Stimulated activated CD8-positive, alpha-beta memory T cell treated with anti-CD3 and anti-CD28 coated beads, Interleukin-15, amount 100 ng/mL, for 1 hour (primary cell): ENCODE measurements at places on chromosomes 16 and 17.

DNA sequence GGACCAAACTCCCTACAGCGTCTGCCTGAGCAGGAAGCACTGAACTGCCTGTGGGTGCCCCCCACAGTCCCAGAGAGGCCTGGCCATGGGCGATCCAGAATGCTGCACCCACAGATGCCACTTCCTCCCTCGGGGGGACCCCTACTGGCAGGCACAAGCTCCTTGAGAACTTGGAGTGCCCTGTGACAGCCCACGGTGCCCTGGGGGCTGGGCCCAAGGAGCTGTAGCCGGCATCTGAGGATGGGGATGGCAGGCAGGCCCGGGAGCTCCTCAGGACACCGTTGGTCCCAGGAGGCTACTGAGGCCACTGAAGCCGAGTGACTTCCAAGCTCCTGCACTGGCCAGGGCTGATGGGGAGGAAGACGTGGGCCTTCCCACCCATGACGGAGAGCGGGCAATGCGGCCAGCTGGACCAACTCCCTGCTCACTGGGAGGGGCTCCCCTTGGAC lies 15.1 kb upstream of the RASD1 start:
- no peak for DNase-seq

GRCh38 chr16:23147666-23148065 lies 1.6 kb downstream of the USP31 start:
- no peak for DNase-seq

- no peak for DNase-seq
Measured at GRCh38 chr16:17471719-17472461, 1.1 kb upstream of the XYLT1 start.

DNA sequence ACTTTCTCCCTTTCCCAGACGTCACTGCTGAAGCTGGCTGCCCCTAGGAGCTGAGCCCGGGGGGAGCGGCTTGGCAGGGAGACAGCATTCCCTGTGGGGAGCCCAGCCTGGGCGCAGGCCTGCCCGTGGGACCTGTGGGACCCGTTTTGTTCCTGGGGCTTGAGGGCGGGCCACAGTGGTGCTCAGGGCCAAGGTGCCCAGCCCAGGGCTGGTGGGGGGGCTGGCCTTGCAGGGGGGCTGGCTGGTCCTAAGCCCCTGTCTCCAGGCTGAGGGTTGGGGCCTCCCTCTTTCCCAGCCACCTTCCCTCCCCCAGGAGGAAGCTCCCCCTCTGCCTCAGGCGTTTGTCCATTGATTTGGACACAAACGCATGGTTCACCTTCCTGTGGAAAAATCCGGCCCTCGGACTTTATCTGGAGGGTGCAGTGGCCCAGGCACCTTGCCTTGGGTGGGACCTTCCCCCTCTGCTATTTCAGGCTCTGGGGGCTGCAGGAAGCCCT lies 4.4 kb downstream of the NHERF2 start:
- DNase-seq: no peak

GRCh38 chr17:40886090-40886489 lies 1.0 kb upstream of the KRT20 start:
- no peak for DNase-seq

GRCh38 chr17:59899099-59899498 lies 6.2 kb downstream of the RPS6KB1 start:
- DNase-seq: no peak

DNA sequence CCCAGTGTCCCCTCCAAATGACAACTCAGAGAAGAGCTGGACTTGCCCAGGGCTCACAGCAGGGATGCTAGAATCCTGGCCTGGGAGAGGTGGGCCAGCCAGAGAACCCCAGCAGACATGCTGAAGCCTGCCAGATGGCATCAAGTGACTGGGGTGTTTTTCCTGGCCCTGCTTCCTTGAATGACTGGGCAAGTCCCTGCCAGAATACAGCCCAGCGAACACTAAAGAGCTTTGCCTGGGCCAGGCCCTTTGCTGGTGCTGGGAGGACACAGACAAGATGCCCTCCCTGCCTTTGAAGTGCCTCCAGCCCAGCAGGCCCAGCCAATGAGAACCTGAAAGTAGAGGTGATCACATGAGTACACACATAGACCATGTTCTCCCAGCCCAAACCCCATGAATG lies 11.5 kb downstream of the ZNF319 start:
- no peak for DNase-seq

DNA sequence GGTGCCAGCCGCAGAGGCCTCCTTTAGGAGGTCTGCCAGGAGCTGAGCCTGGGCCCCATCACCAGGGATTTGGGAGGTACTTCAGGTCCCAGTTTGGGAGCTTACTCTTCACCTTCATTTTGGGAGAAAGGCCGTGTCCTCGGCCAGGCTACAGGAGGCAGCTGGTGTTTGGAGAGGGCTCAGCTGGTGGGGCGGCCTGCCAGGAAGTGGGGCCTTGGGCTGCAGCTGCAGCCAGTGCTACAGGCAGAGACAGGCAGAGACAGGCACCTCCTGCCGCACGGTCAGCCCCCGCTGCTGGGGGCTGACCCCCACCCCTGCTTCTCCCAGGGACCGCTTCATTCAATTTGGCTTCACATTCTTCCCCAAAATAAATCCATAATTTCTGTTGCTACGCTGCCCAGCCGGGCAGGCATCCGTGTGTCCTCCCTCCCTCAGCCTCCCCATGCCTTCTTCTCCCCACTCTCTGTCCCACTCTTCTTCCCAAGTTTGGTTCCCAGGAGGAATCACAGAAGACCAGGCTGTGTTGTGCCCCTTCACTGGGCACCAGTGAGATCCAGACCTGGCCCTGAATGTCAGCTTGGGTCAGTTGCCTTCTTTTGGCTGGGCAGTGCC lies 6.1 kb downstream of the TMEM235 start:
- DNase-seq: no peak

DNA sequence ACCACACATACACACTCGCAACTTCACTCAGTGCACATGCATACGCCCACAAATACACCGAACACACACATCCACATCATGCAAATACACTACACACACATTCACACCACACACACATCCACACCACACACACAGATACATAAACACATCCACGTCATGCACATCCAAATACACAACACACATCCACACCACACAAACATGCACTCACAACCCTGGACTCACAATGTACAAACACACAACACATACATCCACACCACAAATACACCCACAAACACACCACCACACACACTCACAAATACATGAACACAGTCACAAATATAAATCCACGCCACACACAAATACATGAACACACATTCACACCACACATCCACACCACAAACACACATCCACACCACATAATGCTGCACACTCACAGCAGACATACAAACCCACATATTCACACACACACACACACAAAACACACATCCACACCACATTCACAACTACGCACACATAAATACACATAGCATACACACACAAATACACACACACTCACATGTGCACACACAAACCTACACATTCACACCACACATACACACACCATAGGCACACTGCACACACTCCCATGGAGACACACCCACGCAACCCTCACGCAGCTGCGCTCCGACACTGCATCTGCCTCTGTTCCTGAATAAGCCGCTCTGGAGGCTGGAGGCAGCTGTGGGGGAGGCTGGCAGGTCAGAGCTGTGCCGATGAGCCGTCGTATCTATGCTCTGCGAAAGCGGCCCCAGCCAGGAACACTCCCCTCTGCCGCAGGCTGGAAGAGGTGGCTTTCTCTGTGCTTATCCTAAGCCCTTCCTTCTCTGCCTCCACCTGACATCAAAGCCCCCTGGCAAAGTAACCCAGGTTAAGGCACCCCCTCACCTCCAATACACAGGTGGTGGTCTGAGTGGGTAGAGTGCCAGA lies 141.8 kb downstream of the GRIN2A start:
- no peak for DNase-seq

DNA sequence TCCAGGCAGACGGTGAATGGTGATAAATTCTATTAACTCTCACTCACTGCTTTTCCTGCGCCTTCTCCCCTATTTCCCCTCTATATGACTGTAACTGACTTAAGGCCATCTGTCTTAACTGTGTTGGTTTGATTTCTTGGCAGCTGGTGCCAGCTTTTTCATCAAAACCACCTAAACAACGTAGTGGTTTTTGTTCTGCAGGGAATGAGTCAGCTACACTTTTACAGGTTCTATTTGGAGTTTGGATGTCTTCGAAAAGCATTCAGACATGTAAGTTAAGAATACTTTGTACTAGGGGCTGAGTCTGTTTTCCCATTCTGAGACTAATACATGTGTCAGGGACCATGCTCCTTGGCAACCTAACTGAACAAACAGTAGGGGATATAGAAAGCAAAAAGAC lies 8.5 kb downstream of the REXO5 start:
- no peak for DNase-seq

DNA sequence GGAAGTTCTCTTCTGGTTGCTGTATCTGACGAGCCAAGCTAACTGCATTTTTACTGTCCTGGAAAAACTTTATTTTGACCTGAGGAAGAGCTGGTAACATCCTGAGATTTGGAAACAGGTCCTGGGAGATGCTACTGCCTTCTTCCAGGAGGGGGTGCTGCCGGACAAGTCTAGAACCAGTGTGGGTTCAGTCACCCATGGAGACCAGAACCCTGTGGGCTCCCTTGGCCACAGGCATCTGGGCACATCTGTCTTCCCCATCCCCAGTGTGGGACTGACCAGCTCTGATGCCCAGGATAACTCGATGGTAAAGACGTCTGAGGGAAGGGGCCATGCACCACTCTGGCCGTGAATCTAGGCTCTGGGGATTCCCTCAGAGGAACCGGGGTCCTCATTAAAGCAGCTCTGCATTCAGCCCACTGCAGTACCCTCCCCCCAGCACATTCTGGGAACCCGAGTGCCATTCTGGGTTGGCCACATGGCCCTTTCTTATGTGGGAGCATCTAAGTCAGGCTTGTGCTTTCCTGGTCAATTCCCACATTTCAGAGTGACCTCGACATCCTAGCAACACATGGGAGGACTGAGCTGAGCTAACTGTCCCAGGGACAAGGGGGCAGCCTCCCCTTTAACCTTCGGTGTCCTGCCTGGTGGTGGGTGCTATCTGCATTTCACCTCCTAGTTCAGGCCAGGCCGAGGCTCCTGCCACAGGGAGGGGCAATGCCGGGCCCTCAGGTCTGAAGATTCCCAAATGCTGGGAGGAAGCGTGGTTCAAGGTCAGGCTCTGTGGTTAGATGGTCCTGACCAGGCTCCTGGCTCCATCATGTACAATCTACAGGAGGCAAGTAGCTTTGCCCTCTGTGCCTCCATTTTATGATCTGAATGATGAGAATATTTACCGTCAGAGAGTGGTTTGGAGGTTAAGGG lies 6.4 kb downstream of the C16orf86 start:
- no peak for DNase-seq

DNA sequence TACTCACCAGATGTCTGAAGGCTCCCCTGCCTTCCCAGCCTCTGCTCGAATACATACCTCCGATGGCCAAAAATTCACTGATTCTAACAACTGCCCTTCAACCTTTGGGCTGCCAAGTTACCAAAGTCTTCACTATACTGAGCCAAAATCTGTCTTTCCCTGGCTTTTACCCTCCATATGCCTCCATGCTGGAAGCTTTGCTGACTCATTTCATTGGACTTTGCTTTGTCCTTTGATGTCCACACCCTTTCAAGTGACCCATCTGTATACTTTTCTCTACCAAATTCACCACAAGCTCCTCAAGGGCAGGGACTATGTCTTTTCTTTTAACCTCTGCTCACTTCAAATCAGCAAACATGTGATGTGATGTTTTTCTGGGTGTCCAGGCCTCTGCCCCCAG lies 21.0 kb upstream of the MTMR4 start:
- no peak for DNase-seq

DNA sequence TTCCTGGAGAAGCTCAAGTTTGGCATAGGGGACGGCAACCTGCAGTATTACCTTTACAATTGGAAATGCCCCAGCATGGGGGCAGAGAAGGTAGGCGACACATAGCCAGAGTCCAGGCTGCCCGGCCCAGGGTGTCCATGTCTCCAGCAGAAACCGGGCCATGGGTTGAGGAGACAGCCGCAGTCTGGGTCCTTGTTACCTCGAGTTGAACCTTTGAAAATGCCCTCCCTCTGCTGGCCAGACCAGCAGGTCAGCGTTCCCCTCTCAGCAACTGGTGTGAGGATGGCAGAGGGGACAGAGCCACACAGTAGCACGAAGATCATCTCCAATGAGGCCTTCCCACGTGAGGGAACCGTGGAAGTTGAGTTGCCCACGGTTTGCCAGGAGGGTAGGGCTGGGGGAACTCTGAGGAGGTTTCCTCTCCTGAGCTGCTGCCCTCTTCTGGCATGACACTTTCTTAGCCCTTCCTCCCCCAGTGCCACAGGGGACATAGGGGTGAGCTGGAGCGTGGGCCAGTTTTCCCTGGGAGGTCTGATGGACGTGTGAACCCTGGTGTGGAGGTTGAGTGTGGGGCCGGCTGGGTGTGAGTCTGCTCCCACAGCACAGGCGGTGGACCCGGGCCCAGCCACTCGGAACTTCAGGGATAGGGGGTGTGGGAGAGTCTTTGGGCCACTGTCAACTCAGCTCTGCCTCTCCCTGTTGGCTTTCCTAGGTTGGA lies 27.2 kb downstream of the PLCD3 start:
- DNase-seq: no peak

- DNase-seq: no peak
Measured at GRCh38 chr16:65617421-65617820, 495.6 kb upstream of the CDH11 start.

GRCh38 chr16:85347213-85347591 lies 234.9 kb upstream of the CIBAR2 start:
- DNase-seq: no peak

DNA sequence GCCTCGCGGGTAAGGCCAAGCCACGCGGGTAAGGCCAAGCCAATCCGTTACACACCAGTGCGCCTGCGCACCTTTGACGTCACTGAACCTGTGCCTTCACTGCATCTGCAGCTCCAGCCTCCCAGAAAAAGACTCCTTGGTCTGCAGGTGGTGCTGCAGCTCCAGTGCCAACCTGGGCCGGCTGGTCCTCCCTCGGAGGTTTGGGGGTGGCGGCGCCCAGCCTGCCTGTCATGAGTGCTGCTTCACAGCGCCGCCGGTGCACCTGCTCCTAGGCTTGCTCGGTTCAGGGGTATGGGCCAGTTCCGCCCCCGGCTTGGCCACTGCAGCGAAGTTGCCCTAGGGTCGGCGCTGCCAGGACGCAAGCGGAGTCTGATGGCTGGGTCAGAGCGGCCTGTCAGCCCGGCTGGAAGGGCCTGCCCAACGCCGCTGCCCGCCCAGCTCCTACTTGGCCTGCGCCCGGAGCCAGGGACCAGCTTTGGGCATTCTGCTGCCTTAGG lies 146.6 kb downstream of the USP22 start:
- no peak for DNase-seq

- no peak for DNase-seq
Measured at GRCh38 chr17:6474906-6475305, 30.7 kb downstream of the PIMREG start.
